ENCODE measurements at places on chromosomes 6 and 20.
A peak's percentile ranks its signal among the peaks of the same experiment; 100 is the strongest.

DNA sequence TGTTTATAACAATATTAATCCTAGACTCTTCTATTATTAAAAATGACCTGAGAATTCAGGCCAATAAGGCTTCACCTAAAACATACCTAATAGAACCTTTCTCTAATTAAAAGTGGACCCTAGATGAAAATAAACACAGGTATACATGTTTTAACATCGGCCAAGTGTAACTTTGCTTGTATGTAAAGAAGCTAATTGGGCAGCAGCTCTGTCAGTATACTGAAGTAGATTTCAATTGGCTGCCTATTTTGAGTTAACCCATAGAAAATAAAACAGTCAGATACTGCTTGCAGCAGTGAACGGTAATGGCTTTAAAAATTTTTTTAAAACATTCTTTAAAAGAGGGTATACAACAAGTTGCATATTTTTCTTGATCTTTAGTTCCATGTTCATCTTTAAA lies 67.3 kb downstream of the PDSS2 start:
- no peak for DNase-seq

DNA sequence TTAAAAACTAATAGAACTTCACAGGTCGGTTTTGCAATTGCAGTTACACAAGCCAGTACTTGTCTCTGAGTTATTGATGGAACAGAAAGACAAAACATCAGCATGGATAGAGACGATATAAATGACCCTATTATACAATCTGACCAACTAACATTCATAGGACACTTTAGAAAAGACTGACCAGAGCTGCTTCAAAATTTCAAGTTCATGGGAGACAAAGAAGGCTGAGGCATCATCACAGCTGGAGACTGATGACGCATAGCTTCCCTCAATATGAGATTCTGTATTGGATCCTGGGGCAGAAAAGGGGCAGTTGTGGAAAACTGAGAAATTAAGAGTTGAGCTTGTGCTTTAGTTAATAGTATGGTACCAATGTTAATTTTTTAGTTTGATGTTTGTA lies 174.0 kb downstream of the THBS2 start:
- DNase-seq: no peak

- no peak for DNase-seq
Observed at GRCh38 chr6:113208726-113209125, 648.4 kb upstream of the MARCKS start.

- peak; percentile 62 for DNase-seq
Observed at GRCh38 chr6:85641897-85642773, 551 bp downstream of the SYNCRIP start.

DNA sequence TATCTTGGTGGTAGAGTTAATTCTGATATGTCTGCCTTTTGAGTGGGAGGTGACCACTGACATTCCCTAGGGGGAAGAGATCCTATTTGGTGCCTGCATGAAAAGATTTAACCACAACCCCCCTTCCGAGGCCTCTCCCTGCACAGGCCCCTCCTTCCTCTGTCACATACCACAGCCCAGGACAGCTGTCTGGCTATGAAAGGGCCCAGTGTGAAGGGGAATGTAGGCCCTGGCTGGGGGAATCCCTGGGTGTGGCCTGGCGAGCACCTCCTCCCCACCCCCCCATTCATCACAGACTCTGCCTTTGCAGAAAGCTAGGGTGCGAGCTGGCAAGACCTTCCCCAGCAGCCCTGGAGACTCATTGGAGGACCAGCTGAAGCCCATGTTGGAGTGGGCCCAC lies 27.4 kb upstream of the MAPRE1 start:
- peak; percentile 34 for DNase-seq

DNA sequence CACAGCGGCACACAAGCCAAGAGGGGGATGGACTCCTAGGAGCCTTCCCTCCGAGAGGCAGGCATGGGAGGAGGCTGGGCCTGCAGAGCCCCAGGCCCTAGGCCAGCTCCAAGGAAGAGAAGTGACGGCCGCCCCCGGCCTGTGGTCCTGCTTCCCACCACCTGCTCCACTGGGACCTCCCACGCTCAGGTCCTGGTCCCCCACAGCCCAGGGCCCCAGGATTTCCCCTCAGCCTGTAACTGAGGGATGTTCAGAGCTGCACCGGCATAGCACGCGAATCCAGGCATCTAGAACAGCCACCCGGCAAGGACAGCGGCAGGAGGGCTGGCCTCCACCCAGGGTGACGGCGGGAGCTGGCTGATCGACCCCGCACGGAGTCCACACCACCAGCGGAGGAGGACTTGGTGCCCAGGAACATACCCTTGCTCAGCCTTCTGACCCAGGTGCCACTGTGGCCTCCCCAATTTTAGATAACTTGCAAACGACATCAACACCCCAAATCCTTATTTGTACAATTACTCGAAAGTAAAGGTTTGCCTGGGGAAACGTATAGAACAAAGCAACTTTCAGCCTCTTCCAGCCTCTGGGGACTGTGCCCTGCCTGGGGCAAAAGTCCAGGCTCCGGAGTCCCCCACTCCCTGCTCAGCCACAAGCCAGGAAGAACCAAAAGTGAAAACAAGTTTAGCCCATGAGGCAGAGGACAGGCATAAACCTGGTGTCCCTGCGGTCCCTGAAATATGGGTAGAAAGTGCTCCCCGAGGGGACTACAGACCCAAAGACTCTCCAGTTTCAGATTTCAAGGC lies 3.5 kb downstream of the GATA5 start:
- no peak for DNase-seq

DNA sequence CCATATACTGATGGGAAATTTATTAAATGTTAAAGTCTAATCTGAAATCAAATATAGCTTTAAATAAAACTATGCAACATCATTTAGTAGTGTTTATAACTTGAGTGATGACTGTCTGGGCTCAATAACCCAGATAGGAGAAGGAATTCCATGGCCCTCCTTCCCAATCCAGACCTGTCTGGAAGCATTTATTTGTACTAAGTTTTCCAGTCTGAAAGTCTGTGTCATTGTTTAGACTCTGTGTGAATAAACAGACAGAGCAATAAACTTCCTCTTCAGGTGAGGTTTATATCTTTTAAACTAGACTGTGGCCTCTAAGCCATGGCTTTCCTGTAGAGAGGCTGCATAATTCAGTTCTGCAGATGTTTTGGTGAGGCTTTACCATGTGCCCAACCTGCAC lies 176.4 kb downstream of the SOX4 start:
- DNase-seq: no peak

DNA sequence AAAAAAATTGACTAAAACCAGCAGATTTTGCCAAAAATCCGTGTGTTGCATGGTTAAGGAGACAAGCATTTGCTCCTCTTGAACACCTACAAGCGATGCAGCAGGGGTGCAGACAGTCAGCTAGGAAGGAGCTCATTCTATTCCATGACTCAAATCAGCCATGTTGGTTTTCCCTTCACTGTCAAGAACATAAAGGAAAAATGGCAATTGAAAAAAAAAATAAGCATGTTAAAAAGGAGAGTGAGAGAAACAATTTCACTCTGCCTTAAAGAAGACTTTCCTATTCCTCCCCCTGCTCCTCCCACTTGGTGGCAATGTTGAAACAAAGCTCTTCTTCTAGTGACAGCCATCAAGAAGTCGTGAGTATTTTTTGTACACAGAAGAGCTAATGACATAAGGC lies 115.4 kb downstream of the MTFR2 start:
- no peak for DNase-seq

DNA sequence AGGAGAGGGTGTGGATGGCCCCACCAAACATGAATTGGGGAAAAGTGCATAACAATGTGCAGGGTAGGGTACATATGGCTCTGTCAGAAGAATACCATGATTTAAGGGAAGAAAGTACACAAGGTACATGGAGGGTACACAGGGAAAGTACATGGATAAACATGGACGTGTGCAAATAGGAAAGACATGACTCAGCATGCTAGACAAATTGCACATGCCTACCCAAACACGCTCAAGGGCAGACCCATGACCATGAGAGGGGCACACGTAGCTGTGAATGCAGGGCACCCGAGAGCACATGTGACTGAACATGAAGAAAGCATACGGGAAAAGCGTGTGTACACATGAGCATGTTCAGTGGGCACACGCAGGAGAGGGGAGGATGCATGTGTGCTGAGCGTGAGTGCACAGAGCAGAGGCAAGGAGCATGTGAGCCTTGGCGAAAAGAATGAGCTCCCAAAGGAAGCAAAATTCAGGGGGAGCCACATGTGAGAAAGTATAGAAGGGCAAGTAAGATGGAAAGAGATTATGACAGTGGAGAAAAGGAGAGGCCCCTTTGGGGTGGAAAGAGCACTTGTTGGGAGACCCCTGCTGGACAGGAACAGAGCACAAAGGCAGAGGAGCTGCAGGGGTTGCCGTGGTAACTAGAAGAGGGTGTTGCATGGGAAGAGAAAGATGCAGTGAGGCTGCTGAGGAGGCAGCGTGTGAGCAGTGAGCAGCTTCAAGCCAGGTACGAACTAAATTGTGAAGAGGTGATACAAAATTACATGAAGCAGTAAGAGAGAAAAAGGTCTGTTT lies 17.8 kb downstream of the OR2H2 start:
- DNase-seq: no peak

DNA sequence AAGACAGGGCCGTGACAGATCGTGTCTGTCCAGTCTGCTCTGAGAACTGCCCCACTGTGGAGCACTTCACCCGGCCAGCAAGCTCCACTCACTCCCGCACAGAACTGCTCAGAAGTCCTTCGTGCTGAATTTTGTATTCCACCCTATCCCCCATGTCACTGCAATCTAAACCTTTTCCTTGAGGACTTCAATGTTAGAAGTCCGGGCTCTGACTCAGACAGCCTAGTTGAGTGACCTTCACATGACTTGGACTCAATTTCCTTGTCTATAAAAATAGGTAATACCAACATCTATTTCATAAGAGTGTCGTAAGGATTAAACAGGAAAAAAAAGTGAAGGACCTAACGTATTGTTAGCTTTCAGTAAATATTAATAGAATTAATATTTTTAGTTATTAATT lies 161.6 kb downstream of the QRSL1 start:
- DNase-seq: no peak

DNA sequence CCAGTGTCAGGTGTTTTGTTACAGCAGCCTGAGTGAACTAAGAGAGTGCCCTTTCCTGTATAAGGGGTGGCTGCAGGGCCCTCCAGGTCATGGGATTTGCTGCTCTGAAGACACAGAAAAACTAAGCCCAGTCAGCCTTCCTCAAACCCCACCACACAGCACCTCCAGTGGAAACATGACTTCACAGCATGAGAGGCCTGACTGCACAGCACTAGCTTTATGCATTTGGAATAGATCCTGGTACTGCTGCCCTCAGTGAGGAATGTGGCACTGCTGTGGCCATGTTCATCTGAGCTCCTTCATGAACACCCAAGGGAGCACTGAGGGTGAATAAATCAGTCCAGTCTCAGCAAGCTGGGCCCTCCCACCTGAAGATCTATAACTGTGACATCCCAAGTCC lies 296.1 kb upstream of the FOXQ1 start:
- DNase-seq: no peak

GRCh38 chr6:46626228-46626909 lies 26.2 kb downstream of the CYP39A1 start:
- DNase-seq: no peak

DNA sequence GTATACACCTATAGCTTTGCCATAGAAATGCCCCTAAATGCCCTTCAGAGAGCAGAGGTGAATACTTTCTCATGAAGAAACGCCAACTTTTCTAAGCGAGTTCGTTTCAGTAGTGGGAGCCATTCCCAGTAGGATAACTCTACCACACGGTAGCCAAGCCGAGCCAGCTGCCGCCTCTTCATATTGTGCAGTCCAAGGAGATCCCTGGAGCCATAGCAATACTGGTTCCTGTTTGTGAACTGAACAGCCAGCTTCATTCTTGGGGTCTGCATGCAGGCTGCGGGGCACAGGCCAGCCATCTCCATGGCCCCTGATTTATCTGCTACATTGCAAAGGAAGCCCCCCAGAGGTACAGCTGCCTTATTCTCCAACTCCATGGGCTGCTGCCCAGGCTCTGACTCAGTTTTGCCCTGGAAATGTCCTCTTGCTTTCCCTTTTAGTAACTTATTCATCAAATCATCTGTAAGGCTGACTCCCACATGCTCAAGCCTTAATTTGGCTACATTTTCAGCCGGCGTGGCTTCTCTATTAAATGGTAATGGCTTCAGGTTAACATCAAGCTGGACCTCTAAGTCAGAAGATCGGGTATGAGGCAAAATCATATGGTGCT lies 12.8 kb downstream of the FASTKD5 start:
- no peak for DNase-seq

- DNase-seq: no peak
Observed at GRCh38 chr20:54545676-54546358, 70.4 kb downstream of the DOK5 start.

DNA sequence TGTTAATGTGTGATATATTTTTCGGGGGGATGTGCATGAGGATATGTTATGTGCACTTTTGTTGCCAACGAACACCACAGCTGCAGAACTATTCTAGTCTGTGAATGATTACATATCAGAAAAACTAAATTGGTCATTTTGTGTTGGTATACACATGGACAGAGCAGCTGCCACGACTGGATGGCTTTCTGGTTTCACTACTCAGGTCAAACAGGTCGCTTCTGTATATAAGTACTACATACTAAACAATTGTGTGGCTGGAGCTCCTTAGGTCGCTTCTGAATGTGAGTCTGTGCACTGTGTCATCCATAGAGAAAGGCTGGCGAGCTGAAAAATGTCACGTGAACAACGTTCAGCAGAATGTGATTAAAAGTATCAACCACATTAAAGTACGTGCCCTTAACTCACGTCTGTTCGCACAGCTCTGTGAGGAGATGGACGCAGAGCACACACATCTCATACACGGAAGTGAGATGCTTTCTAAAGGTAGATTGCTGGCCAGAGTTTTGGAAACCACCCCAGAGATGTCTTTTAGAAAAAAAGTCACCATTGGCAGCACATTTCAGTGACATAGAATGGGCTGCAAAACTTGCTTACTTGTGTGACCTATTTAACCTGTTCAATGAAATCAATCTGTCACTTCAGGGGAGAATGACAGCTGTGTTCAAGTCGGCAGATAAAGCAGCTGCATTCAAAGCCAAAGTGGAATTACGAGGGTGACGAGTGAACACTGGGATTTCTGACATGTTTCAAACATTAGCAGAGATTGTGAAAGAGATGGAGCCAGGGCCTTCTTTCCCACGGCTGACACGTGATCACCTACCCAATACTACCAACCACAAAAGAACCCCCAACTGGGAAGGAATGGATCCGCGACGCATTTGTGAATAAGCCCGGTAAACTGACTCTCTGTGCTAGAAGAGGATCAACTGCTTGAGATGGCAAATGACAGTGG lies 176.6 kb downstream of the PDE10A start:
- DNase-seq: no peak

DNA sequence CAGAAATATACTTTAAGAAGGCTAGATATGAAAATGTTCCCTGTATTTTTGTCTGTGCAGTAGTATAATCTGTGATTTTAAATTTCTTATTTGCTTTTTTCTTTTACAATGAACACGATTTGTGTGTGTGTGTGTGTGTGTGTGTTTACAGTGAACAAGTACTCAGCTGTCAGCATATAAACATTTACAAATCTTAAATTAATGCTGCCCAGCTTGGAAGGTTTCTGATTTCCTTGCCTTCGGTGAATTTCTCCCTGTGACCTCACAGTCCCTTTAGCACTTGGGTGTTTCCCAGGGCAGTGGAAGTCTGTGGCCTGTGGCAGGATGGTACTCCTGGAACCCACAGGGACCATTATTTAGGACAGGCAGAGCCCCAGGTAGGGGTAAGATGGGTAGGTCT lies 37.6 kb downstream of the TXLNB start:
- DNase-seq: no peak
